T-helper 1 cell (primary cell): ENCODE measurements at places on chromosomes 2 and 18.

- DNase-seq: no peak
Measured at GRCh38 chr2:151138507-151138906, 123.2 kb downstream of the RBM43 start.

GRCh38 chr2:118224895-118225311, 136.6 kb downstream of the INSIG2 start:
- DNase-seq: no peak

GRCh38 chr18:43665105-43665788, 388.0 kb upstream of the SYT4 start:
- DNase-seq: no peak

DNA sequence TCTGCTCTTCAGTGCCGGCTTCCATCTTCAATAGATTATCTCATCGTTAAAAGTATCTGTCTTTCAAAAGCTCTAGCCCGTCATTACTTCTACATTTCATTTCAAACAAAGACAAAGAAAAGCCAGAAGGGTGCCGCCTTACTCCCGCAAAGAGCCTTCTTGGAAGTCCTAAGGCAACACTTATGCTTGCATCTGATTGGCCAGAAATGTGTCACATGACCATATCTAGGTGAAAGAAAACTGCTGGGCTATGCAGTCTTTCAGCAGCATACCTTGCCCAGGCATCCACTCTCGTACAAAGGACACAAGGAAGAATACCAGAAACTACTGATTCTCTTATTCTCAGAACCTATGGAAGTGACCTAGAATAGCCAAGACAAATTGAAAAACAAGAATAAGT, 217.1 kb upstream of the SLC35G4 start:
- DNase-seq: no peak

- no peak for DNase-seq
Measured at GRCh38 chr2:237639836-237640220, 12.4 kb downstream of the LRRFIP1 start.

- no peak for DNase-seq
Measured at GRCh38 chr2:216922175-216922780, 62.4 kb upstream of the TNP1 start.

DNA sequence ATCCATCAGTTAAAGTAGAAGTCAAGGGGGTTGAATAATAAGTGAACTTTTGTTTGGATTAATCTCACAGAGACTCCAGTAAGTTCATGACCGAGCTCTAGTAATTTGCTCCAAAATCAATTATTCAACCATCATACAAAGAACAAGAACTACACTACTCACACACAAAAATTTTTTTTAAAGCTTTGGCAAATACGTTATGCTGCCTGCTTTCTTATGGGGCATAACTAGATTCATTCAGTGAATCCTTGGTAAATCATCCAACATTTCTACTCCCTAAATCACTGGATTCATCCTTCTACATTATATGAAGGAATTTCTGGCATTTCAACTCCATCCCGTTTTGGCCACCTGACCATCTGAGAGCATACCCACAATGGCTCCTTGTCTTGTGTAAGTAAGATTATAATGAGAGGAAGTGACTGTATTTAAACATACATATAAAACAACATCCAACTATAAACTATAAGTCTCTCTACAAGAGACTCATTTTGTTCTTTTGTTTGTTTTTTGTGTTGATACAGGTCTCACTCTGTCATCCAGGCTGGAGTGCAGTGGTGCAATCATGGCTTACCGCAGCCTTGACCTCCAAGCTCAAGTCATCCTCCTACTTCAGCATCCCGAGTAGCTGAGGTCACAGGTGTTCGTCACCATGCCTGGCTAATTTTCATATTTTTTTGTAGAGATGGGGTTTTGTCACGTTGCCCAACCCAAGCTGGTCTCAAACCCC, 144.2 kb upstream of the LRRTM4 start:
- DNase-seq: no peak
